Activated naive CD4-positive, alpha-beta T cell treated with anti-CD3 and anti-CD28 coated beads for 36 hours (primary cell): ENCODE measurements at places on chromosomes 4 and X.

DNA sequence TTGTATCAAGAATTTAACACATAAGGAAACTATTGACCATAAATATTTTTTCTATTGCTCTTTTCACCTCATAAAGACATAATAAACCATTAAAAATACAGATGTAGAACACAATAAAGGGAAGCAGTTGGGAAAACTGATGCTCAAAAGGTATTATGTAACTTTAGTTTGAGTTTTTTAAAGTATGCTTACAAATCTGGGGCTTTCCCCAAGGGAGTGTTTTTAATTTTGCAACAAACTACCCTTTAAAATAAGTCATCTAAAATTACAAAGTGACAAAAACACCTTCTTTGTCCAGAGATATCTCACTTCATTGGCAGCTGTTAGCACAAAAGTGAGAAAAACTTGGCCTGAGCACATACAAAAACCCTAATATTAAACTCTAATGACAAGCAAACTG is 55.0 kb downstream of the PRDM5 start:
- no peak for DNase-seq

DNA sequence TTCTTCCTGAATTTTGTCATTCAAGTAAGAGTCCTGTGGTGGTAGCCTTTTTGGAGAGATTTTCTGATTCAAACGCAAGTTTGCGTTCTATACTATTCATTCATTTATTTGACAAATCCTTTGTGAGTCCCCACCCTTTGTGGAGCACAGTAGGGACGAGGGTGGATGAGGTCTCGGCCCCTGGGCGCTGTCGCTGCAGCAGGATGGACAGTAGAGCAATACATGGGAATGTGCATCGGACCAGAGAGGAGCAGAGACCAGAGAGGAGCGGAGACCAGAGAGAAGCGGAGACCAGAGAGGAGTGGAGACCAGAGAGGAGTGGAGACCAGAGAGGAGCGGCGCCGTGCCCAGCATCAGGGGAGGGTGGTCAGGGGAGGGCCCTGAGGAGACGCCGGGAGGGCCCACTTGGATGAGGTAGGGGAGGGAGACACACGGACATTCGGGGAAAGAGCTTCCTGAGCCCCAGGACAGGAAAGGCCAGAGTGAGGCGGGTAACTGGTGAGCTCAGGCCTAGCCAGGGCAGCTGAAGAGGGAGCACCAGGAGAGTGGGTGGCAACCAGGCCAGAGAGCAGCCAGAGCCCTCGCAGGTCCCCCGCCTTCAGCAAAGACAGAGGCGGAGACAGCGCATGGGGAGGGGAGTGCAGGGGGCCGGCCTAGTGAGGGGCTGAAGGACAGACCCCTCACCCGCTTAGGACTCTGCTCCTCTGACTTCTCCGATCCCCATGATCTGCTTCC is 67.3 kb downstream of the NAT8L start:
- DNase-seq, result no peak

GRCh38 chr4:123479944-123480343 is 83.3 kb downstream of the SPRY1 start:
- DNase-seq, result no peak

GRCh38 chr4:5259471-5259870 is 208.2 kb downstream of the STK32B start:
- DNase-seq, result no peak

DNA sequence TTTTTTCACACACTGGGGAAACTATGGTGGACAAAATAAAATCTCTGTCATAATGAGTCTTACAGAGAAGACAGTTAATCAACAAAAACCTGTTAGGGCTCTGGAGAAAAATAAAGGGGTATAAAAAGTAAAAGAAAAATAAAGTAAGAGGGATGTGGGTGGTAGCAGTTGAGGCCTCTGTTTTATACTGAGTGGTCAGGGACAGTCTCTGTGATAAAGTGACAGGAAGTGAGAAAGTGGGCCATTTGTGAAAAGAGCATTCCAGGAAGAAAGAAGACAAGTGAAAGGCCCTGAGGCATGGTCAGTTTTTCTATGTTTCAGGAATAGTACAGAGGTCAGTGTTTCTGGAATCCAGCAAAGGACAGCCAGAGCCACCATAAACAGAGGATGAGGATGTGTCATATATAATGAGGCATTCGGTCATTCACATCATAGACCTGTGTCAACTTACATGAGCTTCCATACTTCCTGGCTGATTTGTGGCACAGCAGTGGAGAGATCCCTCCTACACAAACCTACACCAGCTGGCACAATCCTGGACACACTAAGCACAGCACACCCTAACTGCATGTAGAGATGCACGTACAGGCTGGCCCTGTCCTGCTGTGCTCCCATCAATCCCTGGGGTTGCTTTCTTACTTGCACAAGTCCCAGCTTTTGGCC is 64.4 kb upstream of the NAP1L5 start:
- no peak for DNase-seq

DNA sequence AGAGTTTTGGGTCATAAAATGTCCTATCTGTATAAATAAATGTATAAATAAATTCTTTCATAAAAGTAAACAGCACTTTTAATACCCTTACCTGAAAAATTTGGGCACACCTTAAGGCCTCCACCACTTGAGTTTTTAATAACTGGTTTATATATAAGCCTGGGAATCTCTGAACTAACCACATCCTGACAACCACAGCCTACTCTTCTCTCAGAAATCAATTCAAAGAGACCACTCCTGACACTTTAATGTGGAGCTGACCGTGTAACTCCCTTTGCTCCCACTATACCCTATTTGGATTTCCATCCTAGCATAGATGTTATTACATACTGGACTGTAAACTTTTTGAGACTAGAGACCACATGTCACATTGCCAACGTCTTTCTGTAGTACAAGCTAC is 3.5 kb downstream of the FBXL5 start:
- no peak for DNase-seq

- no peak for DNase-seq
These were observed 173.2 kb downstream of the AREG start for GRCh38 chr4:74618166-74618565.

- DNase-seq, result no peak
These were observed 6.0 kb downstream of the TMEM271 start for GRCh38 chr4:569958-570667.

DNA sequence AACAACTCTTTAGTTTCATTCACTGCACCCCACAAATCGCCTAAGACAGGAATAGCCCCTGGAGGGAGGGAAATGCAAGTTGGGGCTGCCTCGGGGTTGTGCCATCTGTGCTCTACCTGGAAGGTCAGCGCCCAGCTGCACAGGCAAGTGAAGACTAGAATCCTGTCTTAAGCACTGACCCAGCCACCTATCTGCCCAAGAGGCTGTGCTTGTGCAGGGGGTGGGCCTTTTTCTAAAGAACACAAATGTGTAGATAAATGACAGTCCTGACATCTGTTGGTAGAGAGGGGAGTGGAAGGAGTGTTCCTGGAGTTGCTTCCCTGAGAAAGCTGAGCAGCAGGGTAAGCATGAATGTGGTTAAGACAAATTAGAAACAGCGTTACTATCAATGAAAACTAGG is 15.7 kb downstream of the ZNF518B start:
- no peak for DNase-seq

GRCh38 chr4:85725721-85726170 is 250.8 kb downstream of the ARHGAP24 start:
- DNase-seq, result no peak

GRCh38 chr4:155539746-155540145 is 126.9 kb upstream of the GUCY1A1 start:
- no peak for DNase-seq

DNA sequence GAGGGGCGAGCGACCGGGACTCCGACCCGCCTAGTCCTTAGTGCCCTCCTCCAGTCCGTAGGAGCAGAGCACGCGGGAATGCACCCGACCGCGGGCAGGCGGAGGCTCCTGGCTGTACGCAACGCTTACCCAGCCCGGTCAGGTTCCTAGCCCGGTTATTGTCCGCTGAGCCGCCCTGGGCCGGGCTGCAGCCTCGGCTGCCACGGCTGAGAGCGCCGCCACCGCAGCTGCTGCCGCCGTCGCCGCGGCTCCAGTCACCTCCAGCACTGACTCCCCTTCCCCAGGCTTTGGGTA is at the start of gene AMER1:
AMER1 (minus strand) TSS at position 268 of the 294 bp plus-strand sequence. CDS start 12,422 bp downstream, outside the sequence.
- DNase-seq, result no peak

DNA sequence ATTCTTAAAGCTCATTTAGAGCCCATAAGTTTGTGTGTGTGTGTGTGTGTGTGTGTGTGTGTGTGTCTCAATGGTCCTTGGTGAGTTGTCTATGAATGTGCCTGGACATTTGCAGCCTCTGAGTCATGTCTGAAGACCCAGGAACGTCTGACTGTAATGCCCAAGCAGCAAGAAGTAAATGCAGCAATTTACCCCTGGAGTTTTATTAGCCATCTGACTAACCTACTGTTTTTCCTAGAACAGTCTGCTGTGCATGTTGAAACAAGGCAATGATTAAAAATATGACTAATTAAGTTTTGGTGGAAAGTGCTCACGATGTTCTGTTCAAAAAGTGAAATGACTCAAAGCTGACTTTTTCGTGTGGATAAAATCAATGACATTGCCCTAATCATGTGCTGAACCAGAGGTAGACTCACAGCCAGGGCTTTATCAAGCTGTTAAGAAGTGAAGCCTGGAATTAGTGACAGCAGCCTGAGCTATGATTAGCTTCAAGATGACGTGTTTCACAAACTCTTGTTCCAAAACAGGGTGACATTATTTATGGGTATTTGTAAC is 201.6 kb downstream of the CPE start:
- DNase-seq, result no peak

GRCh38 chr4:186881521-186882220 is 158.0 kb upstream of the FAT1 start:
- DNase-seq, result no peak

DNA sequence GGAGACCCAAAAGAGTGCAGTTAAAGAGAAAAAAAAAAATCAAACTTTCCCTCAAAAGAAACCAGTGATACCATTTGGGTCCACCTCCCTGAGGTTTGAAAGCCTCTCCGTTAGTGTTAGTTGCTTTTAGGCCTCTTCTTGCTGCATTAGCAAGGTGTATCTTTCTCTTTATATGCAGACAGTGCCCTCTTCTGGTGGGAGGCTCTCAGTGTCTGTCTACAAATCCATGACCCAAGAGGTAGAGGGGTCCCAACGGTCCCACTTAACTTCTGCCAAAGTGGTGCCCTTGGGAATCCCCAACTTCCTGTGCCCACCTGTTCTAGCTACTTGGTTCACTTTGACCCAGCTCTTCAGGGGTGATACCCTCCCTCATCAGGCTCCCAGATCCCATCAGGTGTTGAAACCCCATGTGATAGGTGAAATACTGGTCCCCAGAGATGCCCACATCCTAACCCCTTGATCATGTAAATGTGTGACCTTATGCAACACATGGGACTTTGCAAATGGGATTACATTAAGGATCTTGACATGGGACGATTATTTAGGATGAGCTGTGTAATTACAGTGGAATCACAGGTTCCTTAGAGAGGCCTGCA is 63.7 kb upstream of the CD99 start:
- peak; percentile 74 for DNase-seq

GRCh38 chr4:128359422-128359821 is 71.8 kb upstream of the PGRMC2 start:
- DNase-seq, result no peak

GRCh38 chr4:112253382-112254000 is 21.9 kb downstream of the AP1AR start:
- no peak for DNase-seq

DNA sequence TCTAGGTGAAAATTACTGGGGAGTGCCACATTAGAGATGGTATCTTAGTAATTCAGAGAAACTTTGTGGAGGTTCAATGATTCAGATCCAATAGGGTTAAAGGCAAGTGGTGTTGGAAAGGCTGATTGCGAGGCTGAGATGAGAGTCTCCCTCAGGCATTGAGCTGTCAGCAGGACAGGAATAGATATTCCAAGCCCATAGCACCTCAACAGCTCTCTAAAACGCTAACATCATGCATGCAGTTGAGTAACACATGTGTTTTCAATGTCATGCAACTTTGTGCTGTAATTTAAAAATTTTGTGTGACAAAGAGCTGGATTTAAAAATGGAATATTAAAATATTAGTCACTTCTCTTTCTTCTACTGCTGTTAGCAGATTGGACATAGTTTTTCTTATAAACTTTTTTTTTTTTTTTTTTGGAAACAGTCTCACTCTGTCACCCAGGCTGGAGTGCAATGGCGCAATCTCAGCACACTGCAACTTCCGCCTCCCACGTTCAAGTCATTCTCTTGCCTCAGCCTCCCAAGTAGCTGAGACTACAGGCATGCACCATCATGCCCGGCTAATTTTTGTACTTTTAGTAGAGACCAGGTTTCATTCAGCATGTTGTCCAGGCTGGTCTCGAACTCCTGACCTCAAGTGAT is 173.5 kb upstream of the C1QTNF7 start:
- no peak for DNase-seq

DNA sequence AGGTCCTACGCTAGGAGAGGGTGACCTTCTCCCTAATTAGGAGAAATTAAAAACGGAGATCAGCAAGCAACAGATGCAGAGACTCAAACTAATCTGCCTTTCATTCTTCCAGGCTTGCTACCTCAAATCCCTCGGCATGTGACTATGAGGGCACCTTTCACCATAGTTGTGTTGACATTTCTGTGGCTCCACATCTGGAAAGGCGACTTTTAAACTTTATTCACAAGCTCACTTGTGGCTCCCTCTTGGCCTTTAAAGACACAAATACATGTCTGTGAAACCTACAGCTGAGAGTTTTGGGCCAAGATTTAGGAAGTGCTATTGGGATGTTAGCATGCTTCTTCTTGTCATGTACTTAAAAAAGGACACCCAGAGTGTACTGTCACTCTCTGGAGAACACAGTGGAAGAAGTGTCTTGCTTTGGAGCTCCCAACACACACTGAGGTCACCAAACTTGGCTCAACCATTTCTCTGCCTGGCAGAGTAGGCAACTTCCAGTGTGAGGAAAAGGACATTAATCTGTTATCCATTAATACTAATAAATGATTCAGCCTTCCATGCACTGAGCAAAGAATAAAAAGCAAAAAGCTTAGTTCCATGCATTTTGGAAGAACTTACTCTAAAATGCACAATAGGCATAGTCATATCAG is 60.1 kb downstream of the LDB2 start:
- DNase-seq, result no peak

GRCh38 chrX:30904186-30904585 is 15.1 kb upstream of the TAB3 start:
- DNase-seq, result no peak

DNA sequence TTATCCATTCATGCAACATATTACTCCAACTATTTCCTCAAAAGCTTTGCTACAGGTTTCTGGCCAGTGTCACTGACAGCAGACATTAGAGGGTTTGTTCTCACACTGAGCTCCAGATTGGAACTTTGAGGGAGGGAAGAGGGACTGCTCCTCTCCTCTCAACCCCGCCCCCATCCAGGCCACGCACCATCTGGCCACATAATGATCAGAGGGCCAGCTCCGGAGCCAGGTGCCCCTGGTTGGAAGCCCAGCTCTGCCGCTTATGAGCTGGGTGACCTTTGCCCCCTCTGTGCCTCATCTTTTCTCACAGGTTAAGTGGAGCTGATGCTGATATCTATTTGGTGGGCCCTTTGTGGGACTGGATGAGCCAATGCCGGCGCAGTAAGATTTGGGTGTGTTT is 55.8 kb downstream of the C4orf50 start:
- no peak for DNase-seq

GRCh38 chrX:137352101-137352660 is 213.7 kb upstream of the ZIC3 start:
- DNase-seq, result no peak

GRCh38 chrX:6885909-6886308 is 261.6 kb upstream of the STS start:
- DNase-seq, result no peak

- DNase-seq, result peak; percentile 31
These were observed 141.0 kb downstream of the TSPAN5 start for GRCh38 chr4:98517218-98518021.
